Uterus (tissue), 4 donors: ENCODE measurements at places on chromosomes 6 and 20. TPM values are rescaled to one million over a fixed set of nuclear protein-coding genes. Genes with fewer than 3 reads are reported as not detected.

Gene DOK5
- not detected for total RNA-seq

Gene RAB23
- total RNA-seq: 54.4 TPM

Gene TCP11
- total RNA-seq: not detected

Gene RIMS4
- total RNA-seq: 0.26 TPM

Gene TCEA2
- 75.4 TPM for total RNA-seq

Gene STX11
- 0.77 TPM for total RNA-seq

Gene TAGAP
- total RNA-seq: 8.5 TPM

Gene NECAB3
- 25.2 TPM for total RNA-seq

Gene RAB44
- total RNA-seq: not detected

Gene CLIC5
- 1.5 TPM for total RNA-seq

Gene SLC13A3
- total RNA-seq: not detected

Gene KHDC3L
- total RNA-seq: 0.28 TPM

Gene TFAP2D
- total RNA-seq: not detected

Gene PRSS35
- total RNA-seq: 0.34 TPM

Gene ULBP1
- not detected for total RNA-seq

Gene AKAP12
- 47.6 TPM for total RNA-seq

Gene CEP162
- total RNA-seq: 16.5 TPM

Gene SRMS
- total RNA-seq: not detected

Gene ENPP5
- total RNA-seq: not detected

Gene NHLRC1
- not detected for total RNA-seq

Gene ZNF165
- 1.1 TPM for total RNA-seq

Gene SAMD10
- 0.83 TPM for total RNA-seq

Gene GPLD1
- total RNA-seq: 6.5 TPM
